ENCODE measurements at places on chromosomes 2 and 18. TPM values are rescaled to one million over a fixed set of nuclear protein-coding genes. Genes with fewer than 3 reads are reported as not detected.
A peak's percentile ranks its signal among the peaks of the same experiment; 100 is the strongest.

UGT1A5 gene
- total RNA-seq: not detected

MROH2A gene
- 2.6 TPM for total RNA-seq

GAL3ST2 gene
- total RNA-seq: not detected

LOXHD1 gene
- not detected for total RNA-seq

REEP1 gene
- total RNA-seq: 0.22 TPM

EMILIN2 gene
- total RNA-seq: 2.3 TPM

MALT1 gene
- 21.7 TPM for total RNA-seq

ANKRD53 gene
- not detected for total RNA-seq

AGXT gene
- total RNA-seq: not detected

VWC2L gene
- total RNA-seq: not detected

PLGLB1 gene
- total RNA-seq: 12.2 TPM

GRCh38 chr18:79919089-79919488, 32.4 kb downstream of the SLC66A2 start:
- peaks cover 44% of the 10 kb centered on the region for H3K36me3 ChIP-seq
- H3K27ac ChIP-seq: no peak overlapping the region
- no peaks in the 10 kb centered on the region for H3K27me3 ChIP-seq
- no peaks in the 10 kb centered on the region for H3K4me1 ChIP-seq
- H3K4me3 ChIP-seq: no peak overlapping the region

- H3K27ac ChIP-seq: no peak overlapping the region
- H3K27me3 ChIP-seq: no peaks in the 10 kb centered on the region
- no peak for DNase-seq
- peaks cover 24% of the 10 kb centered on the region for H3K4me1 ChIP-seq
Observed at GRCh38 chr18:73891572-73892421, 255.8 kb downstream of the FBXO15 start.

DNA sequence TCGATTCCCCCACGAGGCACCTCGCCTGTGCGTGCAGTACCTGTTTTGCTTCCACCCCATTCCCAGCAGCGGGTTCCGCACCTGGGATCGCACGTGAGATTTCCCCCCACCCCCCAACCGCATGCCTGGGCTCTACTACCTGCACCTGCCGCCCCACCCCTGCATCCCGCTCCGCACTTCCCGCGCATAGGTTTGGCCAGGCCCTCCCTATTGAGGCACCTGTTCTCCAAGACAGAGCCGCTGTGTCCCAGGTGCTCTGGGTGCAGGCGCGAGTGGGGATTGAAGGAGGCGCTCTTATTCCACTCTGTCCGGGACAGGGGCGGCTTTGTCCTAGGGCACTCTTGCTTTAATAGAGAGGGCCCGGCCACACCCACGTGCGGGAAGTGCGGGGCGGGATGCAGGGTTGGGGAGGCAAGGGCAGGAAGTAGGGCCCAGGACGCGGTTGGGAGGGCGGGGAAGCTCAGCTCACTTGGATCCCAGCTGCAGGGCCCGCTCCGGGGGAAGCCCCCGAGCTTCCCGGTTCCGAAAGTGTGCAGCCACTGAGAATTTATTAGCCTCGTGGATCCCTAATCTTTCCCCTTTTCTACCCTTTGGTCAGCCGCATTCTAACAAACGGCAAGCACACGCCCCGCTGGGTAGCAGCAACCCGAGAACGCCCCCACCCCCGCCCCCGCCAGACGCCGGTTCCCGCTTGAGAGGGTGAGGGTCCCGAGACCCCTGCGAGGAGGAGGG, 670 bp upstream of the MOCOS start:
- no peaks in the 10 kb centered on the region for H3K36me3 ChIP-seq
- no peak overlapping the region for H3K4me3 ChIP-seq
- DNase-seq: no peak
- no peaks in the 10 kb centered on the region for H3K27me3 ChIP-seq
- peaks cover 18% of the 10 kb centered on the region for H3K4me1 ChIP-seq
- no peak overlapping the region for H3K27ac ChIP-seq

DNA sequence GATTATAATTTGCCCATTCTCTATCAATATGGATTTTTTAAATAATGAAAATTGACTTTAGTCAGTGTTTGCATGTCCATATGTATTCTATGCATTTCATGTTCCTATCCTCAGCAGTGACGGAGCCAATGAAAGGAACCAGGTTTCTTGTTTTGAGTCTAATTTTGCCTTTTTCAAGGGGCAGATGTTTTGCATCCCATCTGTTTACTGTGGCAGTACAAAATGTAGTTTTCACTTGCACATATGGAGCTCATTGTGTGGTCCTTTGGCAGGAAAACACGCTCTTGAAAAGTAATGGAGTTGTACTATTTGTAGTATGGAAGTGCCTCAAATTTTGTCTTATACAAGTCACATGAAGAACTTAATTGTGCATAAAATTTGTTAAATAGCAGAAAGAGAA, 127.8 kb downstream of the AGPS start:
- no peak for DNase-seq
- H3K4me1 ChIP-seq: no peaks in the 10 kb centered on the region
- no peak overlapping the region for H3K27ac ChIP-seq
- no peaks in the 10 kb centered on the region for H3K27me3 ChIP-seq

DNA sequence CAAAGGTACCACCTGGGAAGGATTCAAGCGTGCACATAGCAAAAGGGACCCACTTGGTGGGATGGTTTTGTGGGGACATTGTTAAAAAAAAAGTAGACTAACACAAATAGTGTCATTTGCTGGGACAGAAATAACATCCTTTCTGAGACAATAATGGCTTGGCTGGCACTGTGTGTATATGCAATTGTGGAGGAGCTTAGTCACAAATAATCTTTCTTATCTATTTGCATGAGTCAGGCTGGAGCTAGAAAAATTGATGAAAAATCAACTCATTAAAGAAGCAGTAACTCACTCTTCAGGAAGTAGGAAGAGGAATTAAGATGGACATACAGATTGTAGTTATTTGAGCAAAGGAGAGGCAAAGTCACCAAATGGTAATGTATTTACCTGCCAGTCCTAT, 29.5 kb upstream of the ITGB6 start:
- DNase-seq: no peak
- H3K27me3 ChIP-seq: no peaks in the 10 kb centered on the region
- no peaks in the 10 kb centered on the region for H3K36me3 ChIP-seq
- H3K4me1 ChIP-seq: no peaks in the 10 kb centered on the region
- no peak overlapping the region for H3K27ac ChIP-seq
- H3K4me3 ChIP-seq: no peak overlapping the region

- H3K27ac ChIP-seq: no peak overlapping the region
- no peak for DNase-seq
- H3K36me3 ChIP-seq: no peaks in the 10 kb centered on the region
- peaks cover 5% of the 10 kb centered on the region for H3K27me3 ChIP-seq
- H3K4me1 ChIP-seq: no peaks in the 10 kb centered on the region
Observed at GRCh38 chr18:80223581-80224148, 23.6 kb downstream of the PARD6G start.

DNA sequence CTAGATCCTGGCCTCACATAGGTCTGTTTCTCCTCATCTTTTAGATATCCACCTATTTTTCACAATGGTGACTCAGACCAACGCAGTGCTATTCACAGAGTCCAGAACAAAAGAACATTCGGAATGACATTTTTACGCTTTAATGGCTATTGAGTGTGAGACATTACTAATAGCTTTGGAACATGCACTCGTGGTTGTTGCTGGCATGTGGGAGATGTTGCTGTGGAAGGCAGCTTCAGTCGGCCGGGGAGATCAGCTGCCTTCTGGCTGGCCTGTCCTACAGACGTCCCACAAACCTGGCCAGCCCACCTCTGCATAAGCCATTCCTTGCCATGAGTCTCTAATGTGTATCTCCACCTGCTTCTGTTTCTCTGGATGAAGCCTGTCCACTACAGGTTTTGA, 3.4 kb downstream of the MBP start:
- peaks cover 87% of the 10 kb centered on the region for H3K4me1 ChIP-seq
- peak overlapping the region; percentile 49 for H3K4me3 ChIP-seq

DNA sequence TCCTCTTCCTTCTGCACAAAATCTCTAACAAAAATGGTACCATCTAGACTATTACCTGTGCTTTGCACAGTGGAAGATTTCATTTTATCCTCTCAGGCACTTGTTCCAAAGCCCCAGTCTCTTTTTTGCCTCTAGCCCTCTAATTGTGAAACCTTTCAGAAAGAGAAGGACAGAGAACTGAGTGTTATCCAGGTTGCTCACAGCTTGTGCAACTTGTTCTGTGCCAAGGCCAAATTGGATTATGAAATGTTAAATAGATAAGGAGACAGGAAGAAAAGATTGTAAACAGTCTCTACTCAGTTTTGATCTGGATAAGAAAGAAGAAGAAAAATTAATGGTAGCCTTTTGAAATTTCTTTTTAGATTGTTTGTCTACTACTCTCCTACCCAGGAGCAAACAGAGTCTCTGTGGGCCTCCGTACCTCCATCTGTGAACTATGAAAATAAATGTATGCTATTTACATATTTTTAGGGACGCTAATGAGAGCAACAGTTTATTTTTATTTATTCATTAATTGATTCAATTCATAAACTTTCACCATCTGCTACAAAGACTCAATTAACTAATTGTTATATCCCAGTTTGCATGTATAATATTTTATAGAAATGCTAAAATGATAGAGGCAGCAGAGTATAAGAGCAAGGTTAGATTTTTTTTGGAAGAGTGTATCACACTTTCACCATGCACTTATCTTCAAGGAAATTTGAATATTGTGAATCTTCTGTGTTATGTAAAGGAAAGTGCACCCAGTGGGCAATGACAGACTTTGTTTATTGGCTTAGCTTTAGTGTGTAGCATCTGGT, 339.0 kb upstream of the ETAA1 start:
- no peak overlapping the region for H3K4me3 ChIP-seq
- H3K4me1 ChIP-seq: no peaks in the 10 kb centered on the region
- H3K27ac ChIP-seq: no peak overlapping the region
- DNase-seq: no peak

- no peaks in the 10 kb centered on the region for H3K27me3 ChIP-seq
- H3K4me3 ChIP-seq: no peak overlapping the region
- no peak overlapping the region for H3K27ac ChIP-seq
Observed at GRCh38 chr18:21660078-21660477, 44.5 kb downstream of the ABHD3 start.

GRCh38 chr18:58842978-58843687, 21.5 kb upstream of the ZNF532 start:
- no peak for DNase-seq
- no peaks in the 10 kb centered on the region for H3K36me3 ChIP-seq
- no peak overlapping the region for H3K27ac ChIP-seq

- H3K27ac ChIP-seq: no peak overlapping the region
- no peaks in the 10 kb centered on the region for H3K27me3 ChIP-seq
- H3K4me1 ChIP-seq: no peaks in the 10 kb centered on the region
- no peak overlapping the region for H3K4me3 ChIP-seq
Observed at GRCh38 chr2:111007757-111008688, 112.7 kb upstream of the BCL2L11 start.

DNA sequence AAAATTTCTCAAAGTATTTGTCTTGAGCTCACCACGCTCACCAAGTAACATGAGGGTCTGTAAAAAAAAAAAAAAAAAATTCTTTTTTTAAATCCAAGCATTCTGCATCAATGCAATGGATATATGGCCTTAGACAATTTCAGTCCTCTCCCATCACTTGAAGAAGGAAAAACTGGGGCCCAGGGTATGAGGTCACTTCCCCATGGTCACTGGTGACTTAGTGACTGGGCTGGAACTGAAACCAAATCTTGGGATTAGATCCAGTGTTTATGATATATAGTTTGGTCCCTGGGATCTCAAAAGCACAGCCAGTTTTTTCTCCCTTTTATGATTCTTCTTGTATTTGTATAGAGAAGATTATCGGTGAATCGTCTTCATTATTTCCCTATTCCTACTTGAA, 477.9 kb upstream of the TNP1 start:
- no peak overlapping the region for H3K4me3 ChIP-seq
- H3K4me1 ChIP-seq: no peaks in the 10 kb centered on the region
- H3K36me3 ChIP-seq: no peaks in the 10 kb centered on the region
- no peaks in the 10 kb centered on the region for H3K27me3 ChIP-seq

DNA sequence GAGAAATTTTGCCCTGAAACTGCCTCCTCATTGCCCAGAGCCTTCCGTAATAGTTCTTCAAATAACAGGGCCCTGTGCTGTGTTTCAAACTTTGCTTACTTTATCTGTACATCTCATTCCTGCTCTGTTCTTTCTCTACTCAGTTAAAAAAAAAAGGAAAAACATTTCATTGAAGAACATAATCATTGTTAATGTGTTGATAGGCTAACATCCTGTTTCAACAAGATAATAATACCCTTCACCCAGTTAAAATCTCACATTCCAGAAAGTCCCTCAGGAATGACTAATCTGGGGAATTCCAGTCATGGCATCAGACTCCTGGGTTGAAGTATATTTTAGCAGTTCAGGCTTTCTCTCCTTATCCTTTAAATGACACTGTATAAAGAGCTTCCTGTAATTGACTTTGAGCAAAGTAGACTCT, 45.6 kb upstream of the ITGAV start:
- no peaks in the 10 kb centered on the region for H3K27me3 ChIP-seq
- H3K36me3 ChIP-seq: no peaks in the 10 kb centered on the region
- no peak overlapping the region for H3K4me3 ChIP-seq
- H3K27ac ChIP-seq: no peak overlapping the region
- H3K4me1 ChIP-seq: no peaks in the 10 kb centered on the region

- H3K36me3 ChIP-seq: no peaks in the 10 kb centered on the region
- H3K4me3 ChIP-seq: no peak overlapping the region
- H3K27ac ChIP-seq: peak overlapping the region; percentile 54
- no peaks in the 10 kb centered on the region for H3K27me3 ChIP-seq
Observed at GRCh38 chr2:64678771-64679590, 25.3 kb upstream of the SERTAD2 start.

DNA sequence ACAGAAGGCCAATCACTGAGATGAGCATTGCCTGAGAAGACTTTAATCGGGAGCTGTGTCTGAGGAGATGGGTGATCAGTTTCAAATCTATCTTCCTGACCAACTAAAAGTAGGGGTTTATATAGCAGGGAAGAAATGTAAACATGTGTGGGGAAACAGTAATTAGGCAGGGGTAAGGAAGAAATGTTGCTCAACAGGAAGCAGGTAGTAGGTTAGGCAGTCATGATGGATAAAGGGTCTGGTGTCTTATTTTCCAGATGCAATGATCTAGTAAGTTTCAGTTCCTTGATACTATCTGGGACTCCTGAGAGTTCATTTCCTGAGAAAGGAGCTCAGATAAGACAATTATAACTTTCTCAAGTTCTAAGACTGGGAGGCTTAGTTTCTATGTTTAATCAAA, 33.8 kb upstream of the DNAJC10 start:
- no peak for DNase-seq
- H3K4me1 ChIP-seq: no peaks in the 10 kb centered on the region
- H3K4me3 ChIP-seq: no peak overlapping the region
- no peaks in the 10 kb centered on the region for H3K36me3 ChIP-seq
- H3K27ac ChIP-seq: no peak overlapping the region
- no peaks in the 10 kb centered on the region for H3K27me3 ChIP-seq

DNA sequence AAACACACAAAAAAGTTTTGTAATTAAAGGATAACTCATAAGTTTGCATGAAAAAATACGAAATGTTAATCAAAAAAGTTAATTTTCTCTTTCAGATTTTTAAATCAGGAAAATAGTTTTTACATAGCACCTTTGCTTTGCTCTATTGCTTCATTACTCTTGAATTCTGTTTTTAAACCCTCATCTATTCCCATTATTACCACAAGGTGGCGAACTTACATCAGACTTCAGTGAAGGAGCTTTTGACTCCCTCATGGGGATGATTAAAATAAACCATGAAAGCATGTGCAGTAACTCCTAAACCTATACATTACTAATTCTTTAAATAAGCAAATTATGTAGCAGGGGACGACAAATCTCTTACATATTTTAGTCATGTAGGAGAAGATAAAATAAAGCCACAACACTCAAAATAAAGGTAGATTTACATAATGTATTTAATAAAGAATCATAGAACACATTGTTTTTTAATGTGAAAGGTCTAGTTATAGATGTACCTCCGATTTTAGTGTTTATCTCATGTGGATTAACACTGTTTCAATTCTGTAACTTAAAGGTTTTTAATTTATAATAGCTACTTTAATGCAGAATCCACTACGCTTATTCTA, 105.2 kb downstream of the NETO1 start:
- H3K27ac ChIP-seq: no peak overlapping the region
- H3K27me3 ChIP-seq: no peaks in the 10 kb centered on the region
- H3K4me3 ChIP-seq: no peak overlapping the region
- no peaks in the 10 kb centered on the region for H3K36me3 ChIP-seq

Data from Karpas-422 (cell line).